ENCODE measurements at places on chromosomes 2 and 18.

GRCh38 chr18:77108821-77109647, 23.5 kb downstream of the MBP start:
- no peak for DNase-seq

DNA sequence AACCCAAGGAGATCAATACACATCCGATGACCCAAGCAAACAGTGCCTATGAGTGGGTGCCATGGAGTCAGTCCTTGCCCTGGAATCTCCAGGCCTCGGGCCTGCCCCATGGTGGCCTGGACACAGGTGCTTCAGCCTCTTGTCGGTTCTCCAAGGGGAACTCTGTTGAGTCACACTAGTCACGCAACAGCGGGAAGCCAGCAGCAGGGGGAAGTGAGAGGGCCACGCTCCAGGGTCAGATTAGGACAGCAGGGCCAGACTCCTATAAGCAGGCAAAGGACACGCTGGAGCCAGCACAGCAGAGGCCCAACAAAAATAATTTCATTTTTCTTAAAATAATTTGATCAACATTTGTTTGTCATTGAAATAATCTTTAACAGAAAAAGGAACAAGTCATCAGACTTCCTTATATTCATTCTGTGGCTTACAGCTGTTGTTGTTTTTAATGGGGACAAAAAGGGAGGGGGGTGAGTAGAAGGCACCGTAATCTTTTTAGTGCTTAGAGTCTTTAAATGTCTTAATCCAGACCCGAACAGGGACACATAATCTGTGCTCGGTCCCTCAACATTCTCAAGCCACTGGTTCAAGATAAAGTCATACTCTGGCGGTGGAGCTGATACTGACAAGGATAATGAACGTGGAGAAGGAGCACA, 16.4 kb upstream of the ARMC9 start:
- DNase-seq: no peak

- no peak for DNase-seq
Measured at GRCh38 chr2:97911206-97911921, 84.4 kb downstream of the TMEM131 start.

DNA sequence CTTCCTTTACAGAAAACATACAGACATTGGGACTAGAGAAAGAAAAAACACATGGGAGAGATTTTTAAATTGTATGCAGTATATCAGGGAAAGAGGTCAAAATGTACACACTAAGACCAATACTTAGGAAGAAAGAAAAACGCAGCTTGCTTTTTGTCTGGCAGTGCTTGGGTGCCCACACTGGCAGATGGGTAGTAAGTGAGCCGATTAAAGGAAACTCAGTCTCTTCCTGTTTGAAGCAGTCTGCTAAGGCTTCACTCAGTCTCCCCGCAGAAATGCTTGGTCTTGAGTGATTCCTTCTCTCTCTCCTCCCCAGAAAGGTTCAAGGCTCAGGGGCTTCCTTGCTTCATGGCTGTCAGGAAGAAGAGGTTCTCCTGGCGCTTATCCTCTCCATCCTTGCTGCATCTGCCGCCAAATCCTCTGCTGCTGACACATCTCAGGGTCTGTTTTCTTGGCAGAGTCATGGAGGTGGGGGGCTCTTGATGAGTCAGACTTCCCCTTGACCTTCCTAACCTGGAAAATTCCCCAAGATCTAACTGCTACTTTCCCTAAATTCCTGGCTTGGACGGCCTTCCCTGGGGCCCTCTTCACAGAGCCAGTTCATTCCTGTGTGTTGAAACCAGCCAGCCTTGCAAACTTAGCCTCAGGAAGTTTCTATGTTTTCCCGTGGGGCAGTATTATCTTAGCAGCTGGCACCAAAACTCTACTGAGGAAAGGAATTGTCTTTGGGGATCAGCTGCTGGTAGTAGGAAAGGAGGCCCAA, 10.5 kb upstream of the TMSB10 start:
- DNase-seq: no peak

GRCh38 chr2:68824831-68825230, 46.4 kb downstream of the BMP10 start:
- DNase-seq: no peak

GRCh38 chr2:169824373-169825333, at the start of gene METTL5:
Gene METTL5 (minus strand): TSS chr2:169824905. CDS start chr2:169824597, 308 bp downstream.
- no peak for DNase-seq

DNA sequence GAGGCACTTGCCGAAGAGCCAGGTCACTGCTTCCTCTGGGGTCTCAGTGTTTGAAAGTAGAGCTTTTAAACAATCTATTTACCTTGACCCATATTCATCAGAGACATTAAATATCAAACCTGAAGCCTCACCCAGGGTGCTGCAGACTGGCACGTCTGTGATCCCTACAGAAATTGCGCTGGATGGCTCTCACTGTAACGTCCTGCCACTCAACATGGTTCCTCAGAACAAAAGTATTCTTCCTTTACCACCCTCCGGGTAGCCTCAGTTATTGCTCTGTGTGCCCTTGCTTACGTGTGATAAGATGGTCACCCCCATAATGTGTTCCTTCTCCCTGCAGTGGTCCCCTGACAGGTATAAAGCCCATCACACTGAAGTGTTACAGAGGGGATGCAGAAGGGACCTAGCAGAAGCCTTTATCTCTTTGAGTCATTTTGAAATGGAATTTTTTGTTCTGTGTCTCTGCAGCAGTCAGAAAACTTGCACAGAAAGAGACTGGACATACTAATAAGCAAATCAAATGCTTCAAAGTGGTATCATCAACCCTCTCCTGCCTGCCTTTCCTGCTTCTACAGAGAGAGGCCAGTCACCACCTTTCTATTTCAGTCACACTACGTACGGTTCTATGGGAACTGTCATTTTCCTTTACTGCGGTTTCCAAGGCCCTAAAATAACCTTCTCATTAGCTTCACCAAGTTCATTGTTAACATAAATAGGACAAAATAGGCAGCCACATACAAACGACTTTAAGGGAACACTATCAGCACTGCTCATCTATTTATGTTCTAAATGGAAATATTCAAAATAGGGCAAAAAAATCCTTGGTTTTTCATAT, 86.8 kb downstream of the METTL8 start:
- DNase-seq: no peak

DNA sequence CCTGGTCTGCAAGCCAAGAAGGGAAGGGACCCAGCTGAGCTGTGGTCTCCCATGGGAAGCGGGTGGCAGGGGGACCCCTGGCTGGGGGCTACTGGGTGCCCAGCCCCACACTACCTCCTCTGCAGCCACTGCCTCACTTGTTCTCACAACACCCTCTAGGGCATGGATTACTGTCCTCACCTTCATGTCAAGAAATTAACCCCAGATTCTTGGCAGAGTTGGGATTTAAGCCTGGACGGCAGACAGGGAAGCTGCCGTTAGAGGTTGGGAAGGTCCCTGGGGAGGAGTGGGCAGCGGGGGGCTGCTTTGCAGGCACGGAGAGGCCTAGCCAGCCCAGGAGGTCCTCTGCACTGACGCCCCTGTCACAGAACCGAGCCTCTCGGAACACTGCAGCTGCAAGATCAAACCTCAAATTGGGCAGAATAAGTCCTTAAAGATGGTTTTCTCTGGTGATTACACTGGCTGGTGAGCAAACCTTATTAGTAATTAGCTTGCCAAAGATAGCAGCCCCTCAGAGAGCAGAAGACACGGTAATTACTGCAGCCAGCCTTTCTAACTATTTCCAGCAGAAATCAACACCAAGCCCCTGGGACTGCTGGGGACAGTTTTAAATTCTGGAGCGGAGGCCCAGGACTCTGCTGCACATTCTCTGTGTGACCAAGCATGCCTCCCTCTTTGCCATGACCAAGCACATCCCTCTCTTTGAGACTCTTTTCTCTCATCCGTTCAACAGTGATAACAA, 35.9 kb downstream of the KCNF1 start:
- no peak for DNase-seq

DNA sequence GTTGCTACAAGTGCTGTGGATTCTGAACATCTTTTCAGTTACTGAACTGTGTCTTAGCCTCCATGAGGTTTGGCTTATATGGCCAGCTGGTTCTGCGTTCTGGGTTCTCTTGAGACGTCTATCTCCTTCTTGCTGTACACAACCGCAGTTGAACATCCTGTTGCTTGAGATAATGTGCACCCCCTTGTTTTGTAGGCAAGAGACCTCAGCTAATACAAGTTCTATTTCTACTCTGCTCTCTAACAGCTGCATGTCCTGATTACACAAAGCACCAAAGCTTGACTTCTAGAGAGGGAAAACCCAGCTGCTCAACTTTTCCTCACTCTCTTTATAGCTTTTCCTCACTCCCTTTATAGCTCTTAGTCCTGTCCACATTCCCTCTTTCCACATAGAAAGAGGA, 176.0 kb downstream of the LTBP1 start:
- no peak for DNase-seq

- DNase-seq: no peak
Measured at GRCh38 chr18:9653390-9653789, 39.0 kb upstream of the PPP4R1 start.

DNA sequence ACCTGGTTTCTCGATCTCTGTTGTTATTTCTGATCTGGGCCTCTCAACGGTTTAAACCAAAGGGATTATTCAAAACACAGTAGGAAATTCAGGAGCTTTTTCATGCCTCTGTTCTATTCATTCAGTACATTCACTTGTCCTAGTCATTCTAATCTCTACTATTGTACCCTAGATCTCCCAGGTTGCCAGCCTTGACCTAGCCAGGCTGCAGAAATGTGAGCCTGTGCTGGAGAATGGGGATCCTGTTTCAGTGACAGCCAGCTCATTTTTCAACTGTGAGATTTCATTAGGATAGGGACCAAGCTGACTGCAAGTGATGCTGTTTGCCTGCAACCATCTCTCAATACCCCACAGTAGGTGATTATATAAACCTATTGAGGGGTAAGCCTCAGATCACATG, 186.2 kb downstream of the CMPK2 start:
- DNase-seq: no peak

DNA sequence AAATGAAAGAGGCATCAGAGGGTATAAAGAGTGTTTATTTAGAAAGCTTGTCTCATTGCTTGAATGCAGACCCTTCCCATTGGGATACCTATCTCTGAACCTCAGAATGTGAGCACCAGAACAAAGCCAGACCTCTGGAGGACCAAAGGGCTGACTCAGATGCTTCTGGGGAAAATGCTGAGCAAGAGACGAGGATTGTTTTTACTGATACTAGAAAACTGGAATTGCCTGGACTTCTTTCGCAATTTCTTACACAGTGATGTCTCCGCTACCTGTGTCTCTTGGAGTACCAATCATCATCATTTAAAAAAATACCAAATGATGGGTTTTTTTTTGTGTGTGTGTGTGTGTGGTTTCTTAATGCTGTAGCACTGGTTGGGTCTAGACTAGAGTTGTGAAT, 55.6 kb upstream of the CCDC85A start:
- DNase-seq: no peak

DNA sequence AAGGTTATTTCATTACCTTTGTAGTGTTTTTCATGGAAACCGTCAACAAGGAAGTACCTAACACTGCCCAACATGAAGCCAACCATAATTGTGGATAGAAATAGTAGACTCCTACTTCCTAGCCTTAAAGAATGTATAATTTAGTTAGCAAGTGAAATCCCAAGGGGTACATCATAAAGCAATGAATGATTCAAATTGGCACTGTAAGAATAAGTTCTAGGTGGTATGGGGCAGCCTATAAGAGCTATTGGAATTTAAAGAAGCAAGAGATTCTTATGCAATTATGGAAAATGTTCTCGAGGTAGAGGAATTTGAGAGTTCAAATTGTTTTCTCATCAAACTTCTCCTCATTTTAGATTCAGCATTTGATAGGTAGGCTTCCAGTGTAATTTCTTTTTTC, 157.9 kb downstream of the FMNL2 start:
- DNase-seq: no peak

DNA sequence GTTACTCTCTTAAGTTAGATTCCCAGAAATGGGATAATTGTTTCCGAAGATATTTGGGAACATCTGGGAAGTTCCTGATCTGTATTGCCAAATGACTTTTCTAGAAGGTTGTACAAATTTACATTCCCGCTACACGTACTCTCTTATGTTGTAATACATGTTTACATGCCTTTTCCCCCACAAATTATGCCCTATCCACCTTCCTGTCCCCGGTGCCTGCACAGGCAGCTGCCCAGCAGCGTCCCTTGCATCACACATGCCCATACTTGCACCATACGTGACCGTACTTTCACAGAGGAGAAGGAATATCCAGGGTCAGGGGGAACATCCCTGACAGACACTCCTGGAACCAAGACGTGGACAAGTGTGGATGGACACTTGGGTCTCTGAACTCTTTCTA, 24.2 kb upstream of the KLF11 start:
- DNase-seq: no peak

DNA sequence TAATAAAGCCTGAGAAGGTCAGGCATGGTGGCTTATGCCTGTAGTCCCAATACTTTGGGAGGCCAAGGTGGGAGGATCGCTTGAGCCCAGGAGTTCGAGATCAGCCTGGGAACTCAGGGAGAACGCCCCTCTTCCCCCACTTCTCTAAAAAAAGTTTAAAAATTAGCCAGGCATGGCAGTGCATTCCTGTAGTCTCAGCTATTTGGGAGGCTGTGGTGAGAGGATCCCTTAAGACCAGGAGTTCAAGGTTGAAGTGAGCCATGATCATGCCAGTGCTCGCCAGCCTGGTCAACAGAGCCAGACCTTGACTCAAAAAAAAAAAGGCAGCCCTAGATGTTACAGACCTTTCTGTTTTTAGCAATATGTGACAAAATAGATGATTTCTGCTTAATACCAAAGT, 83.4 kb downstream of the AP1S3 start:
- no peak for DNase-seq

DNA sequence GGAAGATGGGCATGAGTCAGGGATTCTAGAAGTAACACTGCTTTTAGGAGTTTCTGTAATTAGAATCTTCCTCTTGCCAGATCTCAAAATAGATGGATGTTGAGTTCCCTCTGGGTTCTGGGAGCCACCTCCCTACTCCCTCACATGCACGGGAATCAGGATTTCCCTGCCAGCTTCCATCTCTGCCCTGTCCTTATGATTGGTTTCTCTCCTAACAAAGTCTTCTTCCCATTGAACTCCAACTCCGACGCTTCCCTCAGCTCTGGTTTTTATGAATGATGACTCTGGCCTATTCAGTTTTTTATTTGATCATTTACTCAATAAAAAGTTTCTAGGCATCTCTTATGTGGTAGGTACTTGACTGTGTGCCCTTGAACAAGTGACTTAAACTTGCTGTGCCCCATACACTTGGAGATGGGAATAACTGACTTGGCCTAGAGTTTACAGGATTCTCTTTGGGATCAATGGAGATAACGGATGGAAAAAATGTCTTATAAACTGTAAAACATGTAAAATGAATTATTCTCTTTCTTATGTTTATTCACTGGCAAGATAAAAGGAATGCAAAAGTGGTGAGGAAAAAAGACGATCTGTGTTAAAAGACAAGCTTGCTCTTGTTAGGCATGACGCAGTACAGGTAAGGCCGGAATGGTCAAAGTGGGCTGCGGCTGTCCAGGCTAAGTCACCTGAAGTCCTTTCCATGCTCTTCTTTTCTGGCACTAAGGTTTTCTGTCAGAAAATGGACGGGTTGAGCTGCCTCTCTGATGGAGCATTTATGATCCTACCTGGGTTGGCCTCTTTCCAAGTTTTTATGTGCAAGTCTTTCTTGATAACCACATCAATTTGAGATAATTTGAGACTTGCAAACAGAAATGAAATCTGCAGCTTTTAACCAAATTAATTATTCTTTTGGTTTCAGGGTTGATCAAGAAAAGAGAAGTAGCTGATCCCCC, 199.6 kb downstream of the MYCN start:
- DNase-seq: no peak

- DNase-seq: no peak
Measured at GRCh38 chr18:48127606-48128005, 197.1 kb upstream of the SMAD2 start.

GRCh38 chr2:279366-279765, 8.5 kb downstream of the ALKAL2 start:
- no peak for DNase-seq
